Smooth muscle cell of bladder (primary cell): ENCODE measurements at places on chromosomes 1 and 21. TPM values are rescaled to one million over a fixed set of nuclear protein-coding genes. Genes with fewer than 3 reads are reported as not detected.

The FNBP1L gene
- 7.3 and 12.9 TPM in 2 replicates for total RNA-seq

The UBASH3A gene
- under 0.01 TPM in 1 of 2 replicates, not detected in the other for total RNA-seq

The GUCA2B gene
- not detected in 2 replicates for total RNA-seq

The FHAD1 gene
- total RNA-seq, result 0.83 and 1.1 TPM in 2 replicates

The HES2 gene
- total RNA-seq, result 0.09 and 0.14 TPM in 2 replicates

The CD2 gene
- total RNA-seq, result not detected in 2 replicates

The NEK2 gene
- total RNA-seq, result 2.1 and 2.9 TPM in 2 replicates

The STYXL2 gene
- total RNA-seq, result not detected in 2 replicates

The KRTAP7-1 gene
- not detected in 2 replicates for total RNA-seq

The HTR1D gene
- not detected in 2 replicates for total RNA-seq
